ENCODE measurements at places on chromosomes 7 and 10.

GRCh38 chr10:124416733-124417132 is 2.0 kb downstream of the OAT start:
- no peak for DNase-seq

- no peak for DNase-seq
Measured at GRCh38 chr7:17985473-17986239, 42.0 kb downstream of the PRPS1L1 start.

DNA sequence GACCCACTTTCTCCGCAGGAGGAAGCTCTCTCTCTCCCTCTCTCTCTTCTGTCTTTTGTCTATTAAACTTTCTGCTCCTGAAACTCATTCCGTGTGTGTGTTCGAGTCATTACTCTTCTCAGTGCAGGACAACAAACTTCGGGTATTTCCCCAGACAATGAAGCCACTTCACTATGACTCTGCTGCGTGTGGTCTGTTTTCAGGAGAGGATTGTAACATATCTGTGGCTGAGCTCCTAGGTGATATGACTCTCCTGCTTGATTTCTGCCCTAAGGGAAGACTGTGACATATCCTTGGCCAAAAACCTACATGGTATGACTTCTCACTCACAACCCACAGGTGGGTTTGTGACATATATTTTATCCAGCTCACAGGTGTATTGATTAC is 39.9 kb upstream of the ZNF107 start:
- no peak for DNase-seq

GRCh38 chr7:82675396-82675795 is 231.8 kb upstream of the CACNA2D1 start:
- DNase-seq, result no peak

- no peak for DNase-seq
Measured at GRCh38 chr7:134120405-134120804, 6.7 kb upstream of the LRGUK start.

DNA sequence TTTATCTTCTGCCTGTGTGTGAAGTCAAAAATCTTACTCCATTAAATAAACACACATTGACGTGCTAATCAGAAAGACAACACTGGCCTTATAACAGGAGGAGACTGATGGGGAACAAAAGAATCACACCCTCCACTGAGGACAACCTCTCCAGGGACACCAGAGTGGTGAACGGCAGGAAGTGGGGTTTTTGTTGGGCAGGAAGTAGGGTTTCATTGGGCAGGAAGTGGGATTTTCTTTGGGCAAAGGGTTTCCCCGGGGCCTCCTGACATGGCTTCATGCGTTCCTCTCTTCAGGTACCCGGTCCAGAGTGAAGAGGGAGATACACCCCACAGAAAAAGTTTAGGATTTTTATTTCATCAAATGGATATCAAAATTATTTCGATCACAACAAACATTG is 30.6 kb downstream of the ADARB2 start:
- no peak for DNase-seq
